ENCODE measurements at places on chromosomes 5 and 9.

GRCh38 chr5:107783551-107783950 is 112.8 kb upstream of the EFNA5 start:
- DNase-seq: peak; percentile 3

GRCh38 chr9:3360245-3360644 is 165.6 kb downstream of the RFX3 start:
- no peak for DNase-seq

GRCh38 chr5:1490376-1490775 is 33.4 kb downstream of the LPCAT1 start:
- DNase-seq: no peak

GRCh38 chr9:136950656-136951276 is 1.3 kb upstream of the LCN12 start:
- DNase-seq: peak; percentile 23

DNA sequence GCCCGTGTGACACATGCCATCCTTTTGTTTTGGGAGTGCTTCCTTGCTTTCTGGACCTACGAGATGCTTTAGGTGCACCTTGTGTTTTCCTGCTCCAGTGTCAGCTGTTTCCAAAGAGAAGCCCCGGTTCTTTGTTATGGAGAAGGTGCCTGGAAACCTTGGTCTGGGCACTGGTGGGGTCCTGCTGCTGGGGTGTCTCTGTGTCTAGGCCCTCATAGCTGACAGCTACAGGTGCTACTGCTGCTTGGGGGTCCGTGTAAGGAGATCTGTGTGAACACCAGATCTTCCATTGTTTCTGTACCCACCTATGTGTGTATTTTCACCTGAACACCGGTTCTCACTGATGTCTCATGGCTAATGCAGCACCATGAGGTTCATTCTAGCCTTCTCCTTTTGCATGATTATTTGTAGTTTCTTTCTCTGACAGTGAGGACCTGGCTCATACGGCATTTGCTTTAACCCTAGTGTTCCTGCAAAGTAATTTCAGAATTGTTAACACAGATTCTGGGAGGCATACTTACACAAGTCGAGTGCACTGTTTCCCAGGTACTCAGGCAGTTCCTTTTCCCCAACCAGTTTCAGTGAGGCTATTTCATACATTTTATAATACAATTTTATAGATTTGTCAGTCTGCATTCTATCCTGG is 13.2 kb upstream of the FAM120AOS start:
- no peak for DNase-seq
